ENCODE measurements at places on chromosomes 12 and 14.

GRCh38 chr12:10151621-10152020 is 20.3 kb downstream of the OLR1 start:
- DNase-seq, result no peak

GRCh38 chr14:96272777-96273473 is 16.9 kb downstream of the BDKRB1 start:
- DNase-seq, result no peak

GRCh38 chr12:88361493-88361892 is 218.8 kb downstream of the KITLG start:
- no peak for DNase-seq

- DNase-seq, result no peak
Observed at GRCh38 chr12:123530668-123531067, 2.9 kb downstream of the RILPL1 start.

- DNase-seq, result no peak
Observed at GRCh38 chr14:79540394-79540793, 670.9 kb downstream of the DIO2 start.

- DNase-seq, result no peak
Observed at GRCh38 chr12:106271575-106272505, 24.0 kb upstream of the CKAP4 start.

- DNase-seq, result no peak
Observed at GRCh38 chr14:58332561-58332960, 34.2 kb downstream of the ARID4A start.

DNA sequence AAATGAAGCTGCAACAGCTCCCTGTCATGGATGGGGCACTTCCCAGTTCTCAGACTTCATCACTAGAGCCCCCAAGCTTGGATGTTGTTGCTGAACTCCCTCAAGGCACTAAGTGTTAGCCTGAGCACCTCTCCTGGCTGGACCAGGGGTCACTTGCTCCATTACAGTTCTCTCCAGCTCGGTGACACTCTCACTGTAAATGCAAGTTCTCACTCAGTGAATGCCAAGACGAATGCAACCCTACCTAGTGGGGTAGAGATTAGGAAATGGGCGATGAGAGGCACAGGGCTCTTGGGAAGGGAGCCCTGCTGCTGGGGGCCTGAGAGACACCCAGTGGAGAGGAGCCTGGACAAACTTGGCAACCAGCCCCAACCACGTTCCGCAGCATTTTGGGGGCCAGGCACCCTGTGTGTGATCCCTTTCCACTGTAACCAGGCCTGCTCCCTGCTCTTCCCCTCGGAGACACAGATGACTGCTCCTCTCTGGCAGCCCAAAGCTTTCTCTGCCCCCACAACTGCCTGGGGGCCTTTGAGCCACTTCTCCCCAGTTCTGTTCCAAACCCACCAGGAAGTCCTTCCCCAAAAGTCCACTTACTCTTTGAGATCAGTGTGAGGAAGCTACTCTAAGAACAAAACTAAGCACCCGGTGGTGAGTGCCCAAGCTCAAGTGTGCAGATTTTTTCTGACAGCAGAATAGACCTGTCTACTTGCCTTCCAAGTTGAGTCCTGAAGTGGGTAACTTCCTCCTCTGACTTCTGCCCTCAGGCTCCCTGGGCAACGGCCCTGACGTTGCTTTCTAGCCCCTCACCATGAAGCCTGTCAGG is 8.0 kb upstream of the SELPLG start:
- no peak for DNase-seq

DNA sequence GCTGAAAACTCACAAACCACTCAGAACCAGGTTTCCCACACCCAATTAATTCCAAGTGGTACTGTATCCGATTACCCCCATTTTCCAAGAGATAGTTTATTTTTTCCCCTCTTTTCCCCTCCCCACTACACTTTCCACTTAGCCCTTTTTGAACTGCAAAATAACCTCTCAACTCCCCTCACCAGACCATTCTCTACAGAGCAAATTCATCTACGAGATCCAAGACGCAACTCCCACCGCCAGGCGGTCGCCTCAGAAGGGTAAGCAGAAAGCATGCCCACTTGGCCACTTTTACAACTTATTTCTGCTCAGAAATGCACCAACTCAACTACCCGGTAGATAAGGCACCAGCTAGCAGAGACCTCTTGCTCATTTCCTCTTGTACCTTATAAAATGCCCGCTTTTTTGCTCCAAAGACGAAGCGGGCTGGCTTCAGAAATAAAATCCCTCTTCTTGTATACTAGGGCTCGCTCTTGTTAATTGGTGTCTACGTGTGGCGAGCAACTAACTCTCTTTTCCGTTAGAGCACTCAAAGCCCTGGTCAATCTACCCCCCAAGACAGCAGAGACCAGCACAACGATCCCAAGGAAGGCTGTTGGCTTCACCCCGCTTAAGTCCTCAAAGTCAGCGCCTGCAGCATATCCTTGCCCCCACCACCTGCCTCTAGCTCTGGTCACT is 910 bp upstream of the SRP54 start:
- DNase-seq, result no peak

DNA sequence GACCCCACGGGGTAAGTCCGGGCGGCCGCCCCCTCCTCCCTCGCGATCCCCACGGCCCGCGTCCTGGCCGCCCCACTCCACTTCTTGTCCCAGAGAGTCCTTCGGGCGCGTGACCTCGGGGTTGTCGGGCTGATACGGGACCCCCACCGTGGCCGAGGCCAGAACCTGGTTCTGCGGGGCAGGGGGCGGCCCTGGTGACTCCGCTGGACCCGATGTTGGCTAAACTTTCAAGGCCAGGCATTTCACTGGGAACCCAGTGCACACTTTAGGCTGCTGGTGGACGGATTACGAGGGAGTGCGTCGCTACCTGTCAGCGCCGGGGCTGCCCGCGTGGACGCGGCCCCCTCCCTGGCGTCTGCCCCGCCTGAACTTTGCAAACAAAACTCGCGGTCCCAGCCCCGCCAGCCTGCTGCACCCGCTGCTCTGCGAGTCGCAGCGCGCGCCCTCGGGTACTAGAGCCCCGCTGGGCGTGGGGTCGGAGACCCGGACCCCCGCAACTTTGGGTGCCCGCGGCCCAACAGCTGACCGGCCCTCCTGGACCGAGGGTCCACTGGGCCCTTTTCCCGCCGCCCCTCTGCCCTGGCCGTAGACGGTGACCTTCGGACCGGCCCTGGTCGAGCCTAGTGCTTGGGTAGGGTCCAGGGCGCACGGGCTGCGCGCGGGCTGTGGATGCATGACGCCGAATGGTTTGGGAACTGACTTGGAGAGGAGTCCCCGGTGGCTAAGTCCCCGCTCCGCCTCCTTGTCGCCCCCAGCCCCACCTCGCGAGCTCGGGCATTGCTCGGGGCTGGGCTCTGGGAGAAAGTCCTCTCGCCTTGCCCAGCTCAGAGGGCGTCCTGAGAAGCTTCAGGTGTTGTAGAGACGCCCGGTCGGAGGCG is 624 bp downstream of the RIN3 start:
- DNase-seq, result no peak

DNA sequence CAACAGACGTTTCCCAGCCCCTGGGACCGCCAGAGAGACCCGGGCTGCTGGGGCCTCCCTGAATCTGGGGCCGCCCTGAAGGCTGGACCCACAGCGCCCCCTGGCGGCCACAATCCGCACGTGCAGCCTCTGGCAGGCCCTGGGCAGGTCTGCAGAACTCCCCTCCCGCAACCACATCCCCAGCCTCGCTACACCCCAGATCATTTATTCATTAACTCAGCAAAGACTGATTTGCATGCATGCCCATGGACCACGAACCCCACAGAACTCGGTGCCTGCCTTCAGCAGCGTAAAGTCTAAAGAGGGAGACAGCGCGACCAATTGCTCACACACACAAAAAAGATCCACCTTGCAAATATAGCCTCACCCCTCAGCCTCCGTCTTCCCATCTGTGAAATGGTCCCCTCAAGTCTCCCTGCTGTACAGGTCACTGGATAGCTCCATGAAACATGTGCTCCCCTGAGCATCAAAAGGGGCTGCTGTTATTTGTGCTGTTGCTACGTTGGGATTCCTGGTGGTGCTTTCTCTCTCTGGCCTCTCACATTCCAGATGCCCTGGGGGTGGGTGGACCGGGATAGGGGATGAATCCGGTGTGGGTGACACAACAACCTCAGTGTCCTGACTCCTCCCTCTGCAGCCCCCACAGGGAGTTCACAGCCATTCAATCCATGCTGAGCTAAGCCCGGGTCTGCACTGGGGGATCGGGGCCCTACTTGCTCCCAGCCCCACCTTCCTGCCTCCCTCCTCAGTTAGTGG is 96.4 kb downstream of the SCARB1 start:
- DNase-seq, result peak; percentile 97

DNA sequence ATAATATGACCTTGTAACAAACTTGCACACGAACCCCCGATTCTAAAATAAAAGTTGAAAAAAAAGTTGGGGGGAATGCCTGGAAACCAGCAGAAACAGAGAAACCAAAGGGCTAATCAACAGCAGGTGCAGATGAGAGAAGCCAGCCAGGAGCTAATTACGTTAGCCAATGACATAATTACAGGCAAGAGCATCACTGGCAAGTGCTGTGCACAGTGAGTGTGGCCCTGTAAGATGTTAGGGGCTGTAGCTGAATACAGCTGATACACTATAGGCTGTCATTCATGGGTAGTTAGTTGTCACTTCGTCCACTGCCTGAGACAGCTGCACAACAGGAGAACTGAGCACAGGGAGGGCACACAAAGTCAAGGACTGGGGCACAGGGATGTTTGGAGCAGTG is 7.3 kb upstream of the FGF23 start:
- DNase-seq, result peak; percentile 24

DNA sequence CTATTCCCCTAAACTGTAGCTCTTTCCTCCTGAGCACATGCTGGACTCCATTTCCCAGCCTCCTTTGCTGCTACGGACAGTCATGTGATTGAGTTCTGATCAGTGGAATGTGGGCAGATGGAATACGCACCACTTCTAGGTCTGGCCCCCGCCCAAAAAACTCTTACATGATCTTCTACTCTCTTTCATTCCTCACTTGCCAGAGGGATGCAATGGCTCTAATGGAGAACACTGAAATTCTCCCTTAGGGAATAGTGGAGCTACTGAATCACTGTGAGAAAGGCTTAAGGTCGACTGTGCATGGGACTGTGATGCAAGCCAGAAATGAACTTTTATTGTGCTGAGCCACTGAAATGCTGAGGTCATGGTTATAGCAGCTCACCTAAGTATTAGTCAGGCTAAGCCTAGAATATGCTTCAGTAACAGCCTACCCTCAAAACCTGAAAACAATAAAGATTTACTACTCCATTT is 13.0 kb upstream of the TMED2 start:
- peak; percentile 48 for DNase-seq

GRCh38 chr14:32224737-32225377 is 21.8 kb upstream of the RNU6-8 start:
- no peak for DNase-seq

- no peak for DNase-seq
Observed at GRCh38 chr12:32489070-32489469, 89.7 kb downstream of the FGD4 start.

DNA sequence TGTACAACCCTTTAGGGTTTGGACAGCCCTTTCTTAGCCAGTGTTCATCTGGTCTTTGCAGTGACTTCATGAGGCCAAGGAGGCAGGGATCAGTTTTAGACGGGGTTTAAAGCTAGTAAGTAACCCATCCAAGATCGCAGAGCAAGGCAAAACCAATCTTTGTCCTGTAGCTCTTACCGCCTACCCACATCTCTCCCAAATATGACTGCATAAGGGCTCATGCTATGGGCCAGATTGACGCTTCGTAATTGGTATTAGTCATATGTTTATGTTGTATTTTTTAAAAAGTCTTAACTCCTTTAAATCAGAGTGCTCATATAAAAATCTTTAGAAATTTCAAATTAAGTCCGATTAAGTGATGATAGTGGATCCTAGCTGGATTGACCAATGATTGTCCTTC is 3.7 kb upstream of the CLMN start:
- no peak for DNase-seq

DNA sequence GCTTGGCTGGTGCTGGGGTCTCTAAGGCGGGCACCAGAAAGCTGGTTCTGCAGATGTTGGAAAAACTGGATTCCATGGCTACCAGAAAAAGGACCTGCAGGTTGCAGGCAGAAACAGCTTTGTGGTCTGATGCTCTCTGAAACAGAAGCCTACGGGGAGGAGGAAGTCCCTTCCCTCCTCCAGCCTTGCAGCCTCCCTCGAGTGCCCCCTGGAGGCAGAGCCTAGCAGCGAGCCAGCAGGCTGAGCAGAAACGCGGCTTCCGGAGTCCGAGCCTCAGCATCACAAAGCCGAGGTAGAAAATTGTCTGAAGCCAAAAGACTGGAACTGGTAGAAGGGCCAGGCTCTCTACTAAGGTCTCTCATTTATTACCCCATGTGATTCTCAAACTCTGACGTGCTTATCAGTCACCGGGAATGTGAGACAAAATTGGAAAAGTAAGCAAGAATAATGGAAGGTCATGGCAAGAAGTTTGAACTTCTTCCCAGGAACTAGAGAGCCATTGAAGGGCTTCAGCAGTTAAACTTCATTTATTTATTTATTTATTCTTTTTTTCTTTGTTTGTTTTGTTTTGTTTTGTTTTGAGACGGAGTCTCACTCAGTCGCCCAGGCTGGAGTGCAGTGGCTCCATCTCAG is 82.2 kb upstream of the CPSF6 start:
- DNase-seq, result peak; percentile 97

- DNase-seq, result no peak
Observed at GRCh38 chr14:53902307-53902706, 54.3 kb downstream of the BMP4 start.

- no peak for DNase-seq
Observed at GRCh38 chr14:44895716-44896115, 66.0 kb downstream of the KLHL28 start.

- peak; percentile 81 for DNase-seq
Observed at GRCh38 chr12:132600048-132601032, 10.0 kb downstream of the LRCOL1 start.

- no peak for DNase-seq
Observed at GRCh38 chr12:76715332-76715731, 48.6 kb upstream of the ZDHHC17 start.

DNA sequence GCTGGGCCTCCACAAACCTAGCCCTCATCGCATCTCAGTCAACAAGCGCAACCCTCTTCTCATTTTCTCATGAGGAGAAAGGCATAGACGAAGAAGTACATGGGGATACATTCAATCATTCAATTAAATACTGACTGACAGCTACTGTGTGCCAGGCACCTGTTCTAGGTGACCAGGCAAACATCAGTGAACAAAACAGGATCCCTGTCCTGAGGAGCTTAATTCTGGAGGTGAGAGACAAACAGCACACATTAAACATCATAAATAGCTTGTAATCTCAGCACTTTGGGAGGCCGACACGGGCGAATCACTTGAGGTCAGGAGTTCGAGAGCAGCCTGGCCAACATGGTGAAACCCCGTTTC is 362 bp upstream of the ACYP1 start:
- DNase-seq, result no peak

DNA sequence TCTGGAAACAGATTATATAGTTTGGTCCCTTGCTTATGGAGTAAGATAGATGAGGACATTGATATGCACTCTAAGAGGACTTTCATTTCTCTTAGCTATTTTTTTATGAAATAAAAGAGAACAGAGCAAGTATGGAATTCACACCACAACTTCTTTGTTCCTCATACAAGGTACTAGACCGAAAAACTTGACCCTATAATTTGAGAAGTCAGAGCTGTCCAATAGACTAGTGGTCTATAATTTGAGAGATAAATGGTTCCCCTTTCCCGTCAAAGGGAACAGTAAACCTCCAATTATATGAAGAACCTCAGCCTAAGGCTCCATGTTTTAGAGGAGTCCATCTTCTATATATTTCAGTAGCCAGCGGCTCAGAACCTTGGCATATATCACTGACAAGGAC is 58.5 kb upstream of the HIF1A start:
- DNase-seq, result no peak

GRCh38 chr12:96501133-96501761 is 11.9 kb downstream of the CFAP54 start:
- no peak for DNase-seq

Measured in H1 (cell line).